ENCODE measurements at places on chromosomes 2 and 18.

GRCh38 chr2:102603904-102604303 is 15.4 kb upstream of the SLC9A2 start:
- DNase-seq = no peak

DNA sequence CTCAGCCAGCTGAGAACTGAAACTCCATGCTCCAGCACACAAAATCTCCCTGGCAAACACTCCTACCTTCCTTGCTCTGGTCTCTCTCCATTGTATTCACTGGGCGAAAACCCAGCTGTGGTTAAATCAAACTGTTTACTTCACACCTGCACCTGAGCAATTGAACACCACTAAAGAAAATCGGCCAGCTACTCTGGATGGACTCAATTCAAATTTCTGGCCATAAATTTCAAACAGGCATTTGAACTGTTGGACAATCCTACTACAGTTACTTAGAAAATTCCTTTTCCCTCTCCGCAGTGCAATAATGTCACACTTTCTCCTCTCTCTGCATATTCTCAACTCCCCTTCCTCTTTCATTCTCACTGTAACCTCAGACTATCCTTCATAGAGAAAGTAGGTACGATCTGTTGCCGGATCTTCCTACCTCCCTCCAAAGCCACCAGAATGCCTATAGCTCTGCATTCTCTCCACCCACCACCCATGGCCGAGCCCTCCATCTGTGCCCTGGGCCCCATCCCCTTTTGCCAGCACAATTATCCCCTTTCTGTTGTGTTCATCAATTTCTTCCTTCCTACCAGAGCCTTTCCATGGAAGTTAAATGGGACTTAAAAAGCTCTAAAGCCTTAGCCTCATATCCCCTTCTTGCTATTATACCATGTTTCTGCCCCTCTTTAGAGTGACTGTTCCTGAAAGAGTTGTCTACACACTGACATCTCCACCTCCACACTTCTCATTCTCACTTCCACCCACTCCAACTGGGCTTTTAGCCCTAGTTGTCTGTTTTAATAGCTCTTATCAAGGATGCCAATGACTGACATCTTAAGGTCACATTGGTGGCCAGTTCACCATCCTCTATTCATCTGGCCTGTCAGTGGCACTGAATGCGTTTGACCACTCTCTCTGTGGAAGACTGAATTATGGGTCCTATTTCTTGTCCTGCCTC is 127.5 kb upstream of the SLC1A4 start:
- no peak for DNase-seq

GRCh38 chr2:169087757-169088379 is 18.5 kb downstream of the DHRS9 start:
- no peak for DNase-seq

DNA sequence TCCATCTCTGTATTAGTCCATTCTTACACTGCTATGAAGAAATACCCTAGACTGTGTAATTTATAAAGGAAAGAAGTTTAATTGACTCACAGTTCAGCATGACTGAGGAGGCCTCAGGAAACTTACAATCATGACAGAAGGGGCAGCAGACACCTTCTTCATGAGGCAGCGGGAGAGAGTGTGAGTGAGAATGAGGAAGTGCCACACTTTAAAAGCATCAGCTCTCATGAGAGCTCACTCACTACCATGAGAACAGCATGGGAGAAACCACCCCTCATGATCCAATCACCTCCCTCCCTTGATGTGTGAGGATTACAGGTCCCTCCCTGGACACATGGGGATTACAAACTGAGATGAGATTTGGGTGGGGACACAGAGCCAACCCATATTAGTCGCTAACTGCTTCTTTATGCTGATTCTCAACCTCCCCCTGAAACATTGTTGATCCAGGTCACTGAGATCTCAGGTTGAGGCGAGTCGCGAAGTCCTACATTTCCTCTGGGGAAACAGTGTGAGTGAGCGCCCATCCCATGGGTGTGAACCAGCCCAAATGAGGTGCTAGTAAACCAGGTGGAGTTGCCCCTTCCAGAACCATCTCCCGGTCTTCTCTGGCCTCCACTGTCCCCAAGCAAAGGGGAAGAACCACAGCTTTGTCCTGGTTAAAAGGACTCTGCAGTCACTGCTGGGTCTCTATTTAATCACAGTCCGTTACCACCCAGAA is 123.8 kb downstream of the CAPN13 start:
- peak; percentile 18 for DNase-seq

- DNase-seq = no peak
These were observed 112.6 kb downstream of the HDAC4 start for GRCh38 chr2:239288237-239288636.

DNA sequence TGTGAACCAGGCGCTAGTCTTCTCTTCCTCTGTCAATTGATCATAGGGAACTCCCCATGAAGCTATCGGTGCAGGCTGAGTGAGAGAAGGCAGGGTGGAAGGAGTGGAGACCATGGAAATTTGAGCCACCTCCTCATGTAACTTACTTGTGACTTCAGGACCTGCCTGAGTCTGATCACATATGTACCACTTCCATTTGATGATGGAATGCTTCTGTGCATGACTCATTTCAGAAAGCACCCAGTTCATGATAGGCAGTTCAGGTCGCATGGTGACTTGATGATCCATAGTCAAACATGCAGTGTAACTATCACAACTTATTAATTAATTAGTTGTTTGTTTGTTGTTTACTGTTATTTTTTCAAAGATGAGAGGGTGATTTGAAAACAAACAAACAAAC is 1296.7 kb downstream of the SUCLG1 start:
- no peak for DNase-seq
